Activated T-helper 1 cell treated with anti-CD3 and anti-CD28 coated beads, Interleukin-2, amount 50 U/mL, for 16 hours (primary cell): ENCODE measurements at places on chromosomes 7 and 10.
A peak's percentile ranks its signal among the peaks of the same experiment; 100 is the strongest.

DNA sequence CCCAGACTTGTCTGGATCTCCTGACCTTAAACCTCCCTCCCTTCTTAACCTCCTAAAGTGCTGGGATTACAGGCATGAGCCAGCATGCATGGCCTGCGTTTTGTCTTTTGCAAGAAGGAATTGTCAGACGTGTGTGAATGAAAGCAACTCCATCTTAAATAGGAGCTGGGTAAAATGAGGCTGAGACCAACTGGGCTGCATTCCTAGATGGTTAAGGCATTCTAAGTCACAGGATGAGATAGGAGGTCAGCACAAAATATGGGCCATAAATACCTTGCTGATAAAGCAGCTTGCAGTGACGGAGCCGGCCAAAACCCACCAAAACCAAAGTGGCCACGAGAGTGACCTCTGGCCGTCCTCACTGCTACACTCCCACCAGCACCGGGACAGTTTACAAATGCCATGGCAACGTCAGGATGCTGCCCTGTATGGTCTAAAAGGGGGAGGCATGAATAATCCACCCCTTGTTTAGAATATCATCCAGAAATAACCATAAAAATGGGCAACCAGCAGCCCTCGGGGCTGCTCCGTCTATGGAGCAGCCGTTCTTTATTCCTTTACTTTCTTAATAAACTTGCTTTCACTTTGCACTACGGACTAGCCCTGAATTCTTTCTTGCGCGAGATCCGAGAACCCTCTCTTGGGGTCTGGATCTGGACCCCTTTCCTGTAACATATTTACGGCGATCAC lies 41.2 kb upstream of the SDK1 start:
- DNase-seq = no peak

DNA sequence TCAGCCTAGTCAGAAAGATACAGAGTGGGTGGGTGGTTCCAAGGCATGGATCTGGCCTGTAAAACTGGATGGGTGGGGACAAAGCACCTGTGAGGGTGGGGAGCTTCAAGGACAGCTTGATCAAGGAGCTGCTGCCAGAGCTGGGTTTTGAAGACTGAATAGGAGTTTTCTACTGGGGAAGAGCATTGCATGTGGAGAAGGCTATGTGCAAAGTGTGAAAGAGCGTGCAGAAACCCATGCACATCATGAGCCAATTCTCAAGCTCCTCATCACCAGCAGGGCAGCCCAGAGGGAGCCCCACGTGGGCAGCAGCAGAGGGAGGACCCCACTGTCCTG lies 58.6 kb downstream of the PDGFA start:
- no peak for DNase-seq

GRCh38 chr10:3779158-3779741 lies 5.8 kb downstream of the KLF6 start:
- DNase-seq = no peak

- no peak for DNase-seq
Measured at GRCh38 chr10:33542752-33543505, 208.5 kb upstream of the NRP1 start.

- no peak for DNase-seq
Measured at GRCh38 chr10:53003094-53003493, 230.5 kb upstream of the MBL2 start.

DNA sequence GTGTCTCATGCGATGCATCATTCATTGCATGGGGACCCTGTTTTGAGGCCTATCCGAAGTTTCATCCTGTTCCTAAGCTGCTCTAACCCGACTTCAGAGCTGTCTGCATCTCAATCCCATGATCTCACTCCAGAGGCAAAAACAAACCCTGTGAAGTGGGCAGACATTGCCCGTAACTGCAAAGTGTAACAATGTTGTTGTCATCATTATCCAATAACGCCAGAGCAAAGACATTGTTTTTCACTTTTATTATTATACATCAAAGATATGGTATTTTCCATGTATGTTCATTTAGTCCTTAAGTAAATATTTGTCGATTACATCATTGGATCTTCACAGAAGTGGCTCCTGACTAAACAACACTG lies 246.7 kb downstream of the KLF6 start:
- no peak for DNase-seq

- DNase-seq = peak; percentile 61
Measured at GRCh38 chr10:128210215-128211063, 84.2 kb upstream of the MKI67 start.

- no peak for DNase-seq
Measured at GRCh38 chr10:34444223-34445183, 370.6 kb downstream of the PARD3 start.

- peak; percentile 48 for DNase-seq
Measured at GRCh38 chr10:72274730-72275350, 1.1 kb downstream of the DDIT4 start.

GRCh38 chr10:72243822-72244437 lies 27.9 kb upstream of the ASCC1 start:
- DNase-seq = no peak

GRCh38 chr10:110420401-110421193 lies 77.1 kb upstream of the DUSP5 start:
- DNase-seq = no peak

- DNase-seq = no peak
Measured at GRCh38 chr7:138226001-138226476, 149.8 kb downstream of the AKR1D1 start.

GRCh38 chr7:42068554-42069280 lies 168.3 kb downstream of the GLI3 start:
- no peak for DNase-seq

GRCh38 chr7:93461350-93461749 lies 113.2 kb downstream of the CALCR start:
- DNase-seq = no peak

DNA sequence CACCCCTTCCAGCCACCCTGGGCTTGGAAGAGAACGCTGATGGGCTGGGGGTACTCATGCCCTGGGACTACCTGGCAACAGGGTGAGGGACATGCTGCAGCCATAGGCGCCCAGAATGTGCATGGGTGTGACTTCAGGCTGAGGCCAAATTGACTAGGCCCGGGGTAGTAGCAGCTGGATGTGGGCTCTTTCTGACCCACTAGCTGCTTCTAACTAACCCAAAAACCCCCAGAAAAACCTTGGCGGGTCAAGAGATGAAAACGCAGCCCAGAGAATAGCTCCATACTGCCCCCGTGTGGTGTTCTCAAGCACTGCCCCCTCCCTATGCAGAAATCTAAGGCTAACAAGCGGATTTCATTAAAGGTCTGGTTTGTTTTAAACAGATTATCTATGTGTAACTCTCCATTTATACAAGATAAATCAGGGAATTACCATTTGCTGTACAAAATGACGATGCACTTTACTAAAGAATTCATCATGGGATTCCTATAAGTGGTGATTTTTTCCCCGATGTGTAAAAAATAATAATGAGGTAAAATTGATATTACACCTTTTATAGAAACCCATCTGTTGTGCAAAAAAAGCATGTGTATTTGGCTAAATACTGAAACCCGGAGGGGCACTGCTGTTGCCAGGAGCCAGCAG lies 4.2 kb downstream of the SMARCD3 start:
- DNase-seq = no peak

GRCh38 chr7:96319439-96319838 lies 2.5 kb downstream of the SLC25A13 start:
- no peak for DNase-seq
